ENCODE measurements at places on chromosomes 5 and 9.
A peak's percentile ranks its signal among the peaks of the same experiment; 100 is the strongest.

DNA sequence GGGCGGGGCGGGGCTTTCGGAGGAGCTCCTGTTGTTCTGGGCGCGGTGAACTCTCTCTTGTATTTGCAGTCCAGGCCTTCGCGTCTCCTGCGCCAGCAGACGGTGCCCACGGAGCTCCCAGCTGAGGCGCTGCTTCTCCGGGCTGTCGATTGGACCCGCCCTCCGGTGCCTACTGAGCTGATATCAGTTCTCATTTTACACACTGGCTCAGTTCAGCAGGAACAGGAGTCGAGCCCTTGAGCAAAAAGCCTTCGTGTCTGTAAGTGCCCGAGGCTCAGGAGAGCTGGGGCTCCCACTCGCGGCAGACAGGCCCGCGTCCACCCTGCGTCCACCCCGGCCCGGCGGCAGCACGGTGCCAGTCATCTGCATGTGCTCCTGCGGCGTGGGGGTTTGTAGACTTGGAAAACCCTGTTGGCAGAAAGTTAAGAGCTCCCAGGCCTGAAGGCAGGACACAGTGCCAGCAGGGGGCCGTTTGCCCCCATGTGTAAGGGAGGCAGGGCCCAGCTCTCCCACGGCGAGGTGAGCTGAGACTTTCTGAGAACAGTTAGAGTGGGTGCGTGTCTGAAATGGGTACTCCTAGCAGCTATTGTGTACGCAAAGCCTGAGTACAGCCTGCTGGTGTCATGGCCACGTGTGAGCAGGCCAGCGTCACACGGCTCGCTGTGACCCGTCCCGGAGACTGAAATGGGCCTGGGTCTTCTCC is 231.5 kb downstream of the FANCC start:
- no peak for DNase-seq

- DNase-seq, result no peak
Observed at GRCh38 chr5:131528682-131529081, 106.3 kb downstream of the RAPGEF6 start.

GRCh38 chr5:35835796-35836742 is 20.6 kb upstream of the IL7R start:
- DNase-seq, result no peak

DNA sequence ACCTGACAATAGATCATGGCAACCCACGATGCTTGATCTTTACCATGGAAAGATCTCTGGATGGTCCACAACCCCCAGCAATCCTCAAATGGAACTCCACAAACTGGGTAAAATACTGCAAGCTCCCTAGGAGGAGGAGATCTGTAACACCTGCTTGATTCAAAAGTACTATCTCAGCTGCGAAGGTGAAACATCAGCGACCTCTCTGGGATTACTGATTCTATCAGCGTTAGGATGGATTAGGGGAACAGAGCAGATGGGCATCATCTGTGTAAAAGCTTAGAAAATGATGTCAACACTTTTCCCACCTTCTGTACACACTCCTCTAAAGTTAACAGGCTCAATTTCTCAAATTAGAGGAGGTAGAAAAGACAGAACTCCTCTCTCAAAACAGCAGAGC is 31.5 kb upstream of the TRPC7 start:
- no peak for DNase-seq

DNA sequence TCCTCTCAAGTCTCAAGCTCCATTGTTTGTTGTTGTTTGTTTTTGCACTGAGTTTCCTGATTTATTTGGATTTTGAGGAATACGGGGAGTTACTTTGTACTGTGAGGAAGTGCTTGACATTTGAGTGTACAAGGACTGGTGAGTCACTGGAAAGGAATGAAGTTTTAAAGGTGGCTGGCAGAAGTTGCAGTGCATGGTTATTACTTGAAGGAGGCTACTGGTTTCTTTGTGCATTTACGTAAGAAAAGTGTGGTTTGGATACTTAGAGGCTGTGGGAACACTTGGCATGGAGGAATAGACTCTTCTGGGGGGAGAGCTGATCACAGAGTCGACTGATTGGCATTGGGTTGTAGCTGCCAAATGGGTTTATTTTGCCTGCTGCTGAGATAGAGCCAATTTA is 919.0 kb downstream of the TAF11L14 start:
- DNase-seq, result no peak

GRCh38 chr9:91423785-91424402 is at the start of gene NFIL3:
NFIL3 (minus strand) TSS chr9:91423832; CDS start chr9:91410734, 13,098 bp downstream.
- DNase-seq, result peak; percentile 69

GRCh38 chr5:2307631-2308030 is 424.9 kb upstream of the IRX4 start:
- no peak for DNase-seq

Data from DND-41 (cell line).